ENCODE measurements at places on chromosomes 1 and 21.

- no peak for DNase-seq
These were observed 269.7 kb downstream of the LMO4 start for GRCh38 chr1:87598429-87598828.

- no peak for DNase-seq
These were observed 142.1 kb upstream of the ZBTB40 start for GRCh38 chr1:22309572-22309971.

DNA sequence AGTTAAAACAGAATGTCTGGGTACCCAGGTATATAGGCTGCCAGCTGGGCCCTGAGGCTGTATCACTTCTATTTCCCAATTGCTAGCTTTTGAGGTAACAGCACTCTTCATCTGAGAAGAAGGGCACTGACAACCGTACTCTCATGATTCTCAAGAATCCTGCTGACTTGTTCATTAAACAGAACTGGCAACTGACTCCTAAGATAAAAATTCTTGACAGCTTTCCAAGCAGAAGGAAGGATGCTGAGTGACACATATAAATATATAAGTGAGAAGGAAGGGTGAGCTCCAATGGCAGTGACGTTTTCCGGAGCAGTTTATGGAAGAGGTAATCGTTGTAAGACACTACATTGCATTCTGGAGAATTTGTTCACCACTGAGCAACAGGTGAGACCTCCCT lies 48.1 kb upstream of the NRIP1 start:
- no peak for DNase-seq

DNA sequence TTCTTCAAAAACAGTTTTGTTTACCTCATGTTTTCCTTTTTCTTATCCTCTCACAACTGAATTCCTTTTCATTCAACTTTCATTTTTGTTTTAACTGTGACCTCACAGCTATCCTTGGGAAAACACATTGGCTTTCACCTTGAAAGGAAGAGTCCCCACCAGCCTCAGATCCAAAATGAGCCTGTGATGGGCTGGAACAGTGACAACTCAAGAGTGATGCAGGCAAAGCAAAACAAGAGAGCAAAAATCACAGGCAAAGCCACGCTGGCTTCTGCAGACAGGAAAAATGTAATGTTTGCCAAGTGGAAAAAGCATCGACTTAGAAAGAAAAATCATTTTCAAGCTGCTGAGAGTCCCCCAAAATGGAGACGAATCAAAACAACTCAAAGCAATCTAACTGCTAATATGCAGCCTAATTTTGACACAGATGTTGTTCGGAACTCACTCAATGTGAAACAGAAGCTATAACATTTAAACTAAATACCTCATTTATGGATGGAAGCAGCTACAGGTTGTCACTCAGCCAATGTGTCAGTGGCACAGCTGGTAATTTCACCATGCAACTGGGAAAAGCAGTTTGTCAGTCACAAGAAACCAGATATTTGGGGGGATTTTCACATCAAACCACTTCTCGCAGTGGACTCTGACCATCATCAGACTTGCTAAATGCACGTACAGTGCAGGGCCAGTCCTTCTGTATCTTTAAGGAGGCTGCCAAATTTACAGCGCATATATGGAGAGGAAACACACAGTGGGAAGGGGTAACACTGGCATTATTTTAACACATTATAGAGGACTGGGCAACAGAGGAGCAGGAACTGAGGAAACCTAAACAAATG lies 50.7 kb downstream of the ALG14 start:
- no peak for DNase-seq

DNA sequence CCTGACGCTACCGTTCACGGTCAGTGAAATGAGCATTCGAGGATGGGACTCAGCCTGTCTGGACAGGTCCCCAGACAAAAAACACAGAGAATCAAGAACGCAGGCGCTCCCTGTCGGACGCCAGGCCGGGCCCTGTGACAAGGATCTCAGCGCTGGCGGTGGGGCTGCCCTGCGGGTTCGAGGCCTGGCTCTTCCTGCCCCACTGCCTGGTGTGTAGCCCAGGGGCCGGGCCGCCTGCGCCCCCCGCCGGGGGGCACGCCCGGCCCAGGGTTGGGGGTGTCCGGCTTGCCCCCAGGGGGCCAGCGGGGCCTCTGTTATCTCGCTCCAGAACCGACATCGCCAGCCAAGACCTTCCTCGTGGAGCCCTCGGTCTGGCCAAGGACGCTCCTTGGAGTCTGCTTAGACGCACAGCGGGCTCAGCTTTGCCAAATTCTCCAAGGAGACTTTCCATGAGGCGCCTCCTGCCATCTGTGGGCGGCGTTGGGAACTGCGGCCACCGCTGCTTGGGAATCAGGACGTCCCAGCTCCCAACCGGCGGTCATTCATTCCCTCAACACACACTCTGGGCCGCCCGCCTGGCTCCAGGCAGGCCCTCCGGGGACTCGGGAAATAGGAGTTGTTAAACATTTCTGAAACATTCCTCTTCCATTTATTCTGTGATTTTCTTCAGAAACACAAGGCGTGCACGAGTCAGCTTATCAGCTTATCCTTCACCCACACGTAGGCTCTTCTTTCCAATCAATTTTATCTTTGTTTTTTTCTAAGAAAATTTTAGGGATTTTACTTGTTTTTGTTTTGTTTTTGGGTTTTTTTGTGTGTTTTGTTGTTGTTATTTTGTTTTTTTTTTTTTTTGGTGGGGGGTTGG lies 11.3 kb upstream of the RIPK4 start:
- DNase-seq = peak; percentile 45

GRCh38 chr1:171372418-171373084 lies 58.6 kb downstream of the FMO4 start:
- DNase-seq = no peak

GRCh38 chr1:213256438-213257087 lies 205.5 kb downstream of the RPS6KC1 start:
- DNase-seq = no peak

- DNase-seq = no peak
These were observed 561.2 kb upstream of the B3GALT2 start for GRCh38 chr1:193747579-193747978.

DNA sequence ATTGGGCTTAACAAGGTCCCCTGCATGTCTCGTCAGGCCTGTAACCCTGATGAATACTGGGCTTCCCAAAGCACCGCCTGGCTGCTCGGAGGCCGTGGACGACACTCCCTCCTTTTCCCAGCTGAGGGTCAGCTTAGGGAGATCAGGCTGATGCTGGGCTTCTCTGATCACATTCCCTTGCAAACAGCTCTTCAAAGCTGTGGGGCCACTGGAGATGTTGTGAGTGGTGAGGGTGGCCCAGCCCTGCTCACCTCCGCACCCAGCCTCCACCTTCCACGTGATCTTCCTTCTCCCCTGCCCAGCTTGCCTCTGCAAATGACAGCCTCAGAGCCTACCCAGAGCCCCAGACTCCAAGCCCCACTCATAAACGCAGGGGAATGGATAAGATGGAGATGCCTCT lies 195.4 kb downstream of the GRIK3 start:
- DNase-seq = no peak

- DNase-seq = no peak
These were observed 19.6 kb downstream of the CASP9 start for GRCh38 chr1:15504436-15504835.

DNA sequence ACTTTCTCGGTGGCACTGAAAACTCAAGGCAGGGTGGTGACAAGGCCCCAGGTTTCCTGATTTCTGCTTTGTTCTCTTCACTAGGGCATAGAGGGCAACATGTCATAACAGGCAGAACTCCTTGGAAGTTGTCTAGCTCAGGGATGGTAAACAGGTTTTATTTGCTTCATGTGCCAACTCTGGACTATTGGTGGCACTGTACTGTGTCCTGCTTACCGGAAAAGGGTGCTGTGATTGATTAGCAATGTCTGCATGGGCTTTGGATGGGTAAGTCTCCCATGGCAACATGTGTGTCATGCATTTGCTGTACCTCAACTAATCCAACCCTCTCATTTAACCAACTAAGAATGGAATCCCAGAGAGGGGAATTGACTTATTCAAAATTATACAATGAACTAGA lies 70.7 kb upstream of the USP24 start:
- no peak for DNase-seq

DNA sequence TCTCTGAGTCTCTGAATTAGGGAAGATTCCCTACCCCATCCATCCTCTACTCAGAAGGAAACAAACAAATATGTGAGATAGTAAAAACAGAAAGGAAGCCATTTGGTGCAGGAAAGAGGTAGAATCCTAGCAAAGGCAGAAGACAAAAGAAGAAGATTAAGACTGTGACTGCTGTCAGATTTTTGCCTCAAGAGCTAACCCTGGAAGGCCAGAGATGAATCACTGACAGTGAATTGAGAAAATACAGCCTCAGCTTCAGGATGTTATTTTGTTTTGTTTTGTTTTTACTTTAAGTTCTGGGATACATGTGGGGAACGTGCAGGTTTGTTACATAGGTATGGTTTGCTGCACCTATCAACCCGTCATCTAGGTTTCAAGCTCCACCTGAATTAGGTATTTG lies 31.7 kb downstream of the DSTYK start:
- DNase-seq = no peak

DNA sequence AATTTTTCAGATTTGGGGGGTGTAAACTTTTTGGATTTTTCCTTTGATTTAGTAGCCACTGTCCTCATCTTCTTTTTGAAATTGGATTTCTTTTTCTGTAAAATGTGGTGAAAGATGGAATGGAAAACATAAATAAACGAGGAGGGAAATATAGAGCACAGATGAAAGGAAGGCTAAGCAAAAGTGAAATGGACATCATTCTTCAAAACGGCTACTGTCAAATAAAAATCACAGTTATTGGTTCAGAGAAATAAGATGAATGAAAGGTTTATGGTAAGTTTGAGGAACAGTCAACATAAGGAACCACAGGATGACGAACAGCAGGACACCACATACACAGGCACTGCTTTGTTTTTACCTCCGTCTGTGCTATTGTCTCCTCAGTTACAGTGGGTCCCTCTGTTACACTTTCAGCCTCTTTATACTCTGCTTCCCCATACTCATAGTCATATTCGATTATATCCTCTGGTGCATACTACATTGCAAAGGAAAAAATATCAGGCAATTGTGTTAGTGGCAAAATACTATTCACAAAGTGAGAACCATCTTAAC lies 82.4 kb downstream of the COL11A1 start:
- DNase-seq = no peak

- no peak for DNase-seq
These were observed 69.5 kb downstream of the MAN1C1 start for GRCh38 chr1:25685938-25686665.

DNA sequence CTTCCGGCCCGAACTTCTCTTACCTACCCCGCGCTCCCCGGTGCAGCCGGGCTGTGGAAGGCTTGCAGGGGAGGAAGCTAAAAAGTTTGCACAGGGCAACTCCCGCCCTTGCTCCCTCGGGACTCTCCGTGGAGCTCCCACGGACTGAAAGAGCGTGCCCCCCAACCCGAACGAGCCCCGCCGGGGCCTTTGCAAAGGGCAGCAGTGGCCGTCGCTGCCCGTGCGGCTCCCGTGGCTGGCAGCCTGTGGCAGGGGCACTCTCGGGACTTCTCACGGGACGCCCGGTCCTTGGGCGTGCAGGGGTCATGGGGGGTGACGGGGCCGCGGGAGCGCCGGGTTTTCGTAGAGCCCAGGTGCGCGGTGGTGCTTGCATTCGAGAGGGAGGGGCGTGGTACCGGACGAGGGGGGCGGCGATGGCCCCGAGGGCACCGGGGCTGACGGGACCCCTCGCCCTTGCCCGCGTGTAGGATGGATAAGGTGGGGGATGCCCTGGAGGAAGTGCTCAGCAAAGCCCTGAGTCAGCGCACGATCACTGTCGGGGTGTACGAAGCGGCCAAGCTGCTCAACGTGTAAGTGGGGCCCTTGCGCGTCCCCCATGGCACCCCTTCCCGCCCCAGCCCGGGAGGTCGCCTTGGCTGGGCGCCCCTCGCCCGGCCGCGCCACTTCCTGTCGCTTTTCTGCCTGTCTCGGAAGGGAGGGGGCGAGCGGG lies 711 bp downstream of the GADD45A start:
- DNase-seq = peak; percentile 73

GRCh38 chr1:160164121-160164520 lies 12.7 kb downstream of the ATP1A4 start:
- no peak for DNase-seq

DNA sequence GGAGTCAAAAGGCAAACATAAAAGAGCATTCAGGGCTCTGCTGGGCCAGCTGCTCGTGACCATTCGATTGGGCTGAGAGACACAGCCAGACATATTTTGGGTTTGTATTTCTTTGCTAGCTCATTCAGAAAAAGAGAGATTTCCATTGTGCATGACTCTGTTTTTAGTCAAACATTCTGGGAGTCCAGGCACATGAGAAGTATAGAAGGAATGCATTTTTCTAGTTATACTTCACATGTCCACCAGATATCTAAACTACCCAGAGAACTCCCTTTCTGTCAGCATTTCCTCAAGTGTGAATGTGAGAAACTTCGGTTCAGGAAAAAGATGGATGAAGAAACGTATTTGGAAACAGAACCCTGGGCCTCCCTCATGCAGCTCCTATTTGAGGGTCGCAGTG lies 6.3 kb upstream of the KCNE1 start:
- no peak for DNase-seq

- DNase-seq = no peak
These were observed 71.3 kb downstream of the PLPP3 start for GRCh38 chr1:56507925-56508522.

GRCh38 chr1:46533179-46533864 lies 18.1 kb downstream of the KNCN start:
- peak; percentile 54 for DNase-seq

DNA sequence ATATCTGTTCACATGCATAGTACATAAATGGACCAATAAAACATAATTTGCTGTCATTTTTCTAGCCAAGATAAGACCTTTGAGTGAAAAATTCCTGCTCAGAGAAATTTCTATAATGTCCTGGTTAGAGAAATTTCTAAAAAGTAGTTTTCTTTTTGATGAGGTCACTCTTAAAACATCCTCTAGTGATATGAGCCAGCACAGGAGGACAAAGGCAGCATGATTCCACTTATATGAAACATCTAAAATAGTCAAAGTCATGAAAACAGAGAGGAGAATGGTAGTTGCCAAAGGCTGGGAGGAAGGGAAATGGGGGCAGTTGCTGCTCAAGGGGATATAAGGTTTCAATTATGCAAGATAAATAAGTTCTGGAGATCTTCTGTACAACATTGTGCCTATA lies 239.4 kb downstream of the BACH1 start:
- no peak for DNase-seq

DNA sequence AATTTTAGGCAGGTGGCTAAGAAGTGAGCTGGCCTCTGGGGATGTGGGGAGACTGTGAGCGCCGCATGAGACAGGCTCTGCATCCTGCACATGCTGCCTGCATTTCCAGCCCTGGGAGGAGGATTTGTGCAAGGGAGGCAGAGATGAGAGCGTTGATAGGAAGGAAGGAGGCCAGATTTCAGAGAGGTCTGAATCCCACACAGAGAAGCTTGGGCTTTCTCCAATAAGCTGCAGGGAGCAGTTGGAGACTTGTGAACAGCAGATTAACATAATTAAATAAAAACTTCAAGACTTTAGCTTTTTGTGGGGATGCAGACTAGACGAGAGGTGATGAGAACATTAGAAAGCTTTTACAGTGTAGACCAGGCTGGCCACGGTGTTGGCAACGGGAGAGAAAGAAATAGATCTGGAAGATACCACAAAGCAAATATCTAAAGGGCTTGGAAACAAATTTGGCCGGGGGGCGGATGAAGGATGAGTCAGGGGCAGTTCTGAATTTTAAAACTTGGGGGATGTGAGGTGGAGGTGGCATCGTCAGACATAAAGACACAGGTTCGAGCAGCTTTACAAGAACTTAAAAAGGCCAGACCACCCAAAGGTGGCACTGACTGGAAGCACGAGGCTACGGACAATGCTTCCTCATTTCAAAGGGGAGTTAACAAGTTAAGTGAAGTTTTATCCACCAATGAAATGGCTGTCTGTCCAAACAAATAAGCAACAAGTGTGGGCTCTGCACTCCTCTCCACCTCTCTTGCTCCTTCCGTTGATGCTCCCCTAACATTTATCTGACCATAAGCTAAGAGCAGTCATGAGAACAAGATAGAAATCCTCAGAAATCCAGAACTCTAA lies 57.0 kb downstream of the HIVEP3 start:
- DNase-seq = no peak
